ENCODE measurements at places on chromosomes 3 and 15.

DNA sequence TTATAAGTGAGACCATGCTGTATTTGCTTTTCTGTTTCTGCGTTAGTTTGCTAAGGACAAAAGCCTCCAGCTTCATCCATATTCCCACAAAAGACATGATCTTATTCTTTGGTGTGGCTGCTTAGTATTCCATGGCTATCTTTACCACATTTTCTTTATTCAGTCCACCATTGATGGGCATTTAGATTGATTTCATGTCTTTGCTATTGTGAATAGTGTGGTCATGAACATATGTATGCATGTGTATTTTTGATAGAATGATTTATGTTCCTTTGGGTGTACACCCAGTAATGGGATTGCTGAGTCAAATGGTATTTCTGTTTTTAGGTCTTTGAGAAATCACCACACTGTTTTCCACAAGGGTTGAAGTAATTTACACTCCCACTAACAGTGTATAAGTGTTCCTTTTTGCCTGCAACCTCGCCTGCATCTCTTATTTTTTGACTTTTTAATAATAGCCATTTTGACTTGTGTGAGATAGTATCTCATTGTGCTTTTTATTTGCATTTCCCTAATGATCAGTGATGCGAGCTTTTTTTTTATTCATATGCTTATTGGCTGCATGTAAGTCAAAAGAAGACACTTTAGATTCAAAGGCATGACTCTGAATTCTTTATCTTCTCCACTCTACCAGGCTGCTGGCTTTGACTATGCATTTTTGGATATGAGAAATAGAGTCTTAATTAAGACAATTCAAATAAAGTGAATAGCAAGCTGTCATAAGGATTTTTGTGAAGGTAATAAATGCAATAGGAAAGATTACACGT is 183.3 kb upstream of the SYNPR start:
- DNase-seq = no peak

DNA sequence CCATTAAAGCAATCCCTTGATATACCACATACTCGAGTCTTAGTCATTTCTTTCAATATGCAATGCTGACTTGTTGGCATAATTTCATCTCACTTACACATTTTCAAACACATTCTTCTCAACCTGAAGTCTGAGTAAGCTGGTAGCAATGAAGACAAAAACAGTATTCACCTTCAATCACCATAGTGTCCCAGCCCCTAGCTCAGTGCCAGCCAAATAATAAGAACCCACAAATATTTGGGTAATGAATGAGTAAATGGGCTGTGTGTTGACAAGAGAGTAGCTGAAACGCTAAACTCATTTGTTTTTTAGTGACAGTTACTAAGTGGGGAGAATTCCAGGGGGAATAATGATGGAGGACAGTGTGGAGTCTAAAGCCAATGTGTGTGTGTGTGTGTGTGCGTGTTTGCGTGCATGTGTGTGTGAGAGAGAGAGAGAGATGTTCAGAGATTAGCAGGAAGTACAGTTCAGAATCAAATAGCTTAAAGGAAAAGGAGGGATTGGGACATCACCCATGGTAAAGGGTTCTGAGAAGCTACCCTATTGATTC is 165.7 kb downstream of the GAP43 start:
- DNase-seq = peak; percentile 96

- DNase-seq = no peak
These were observed 19.0 kb downstream of the SPATA12 start for GRCh38 chr3:57079474-57079831.

DNA sequence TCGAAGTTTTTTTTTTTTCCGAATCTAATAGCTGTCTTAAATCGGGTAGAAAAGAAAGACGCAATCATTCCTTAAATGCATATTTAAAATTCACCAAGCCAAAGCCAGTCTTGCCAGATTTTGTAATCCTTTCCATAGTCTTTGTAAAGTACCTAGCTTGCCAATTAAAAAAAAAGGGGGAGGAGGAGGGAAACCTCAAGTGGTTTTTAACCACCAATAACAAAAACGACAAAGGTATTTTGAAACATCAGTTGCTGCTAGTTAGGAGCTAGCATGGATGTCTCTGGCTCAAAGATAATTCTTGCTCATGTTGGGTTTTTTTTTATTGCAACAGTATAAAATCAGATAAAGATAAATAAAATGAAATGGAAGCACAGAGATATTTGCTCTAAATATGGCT is 187.9 kb downstream of the MECOM start:
- DNase-seq = no peak

DNA sequence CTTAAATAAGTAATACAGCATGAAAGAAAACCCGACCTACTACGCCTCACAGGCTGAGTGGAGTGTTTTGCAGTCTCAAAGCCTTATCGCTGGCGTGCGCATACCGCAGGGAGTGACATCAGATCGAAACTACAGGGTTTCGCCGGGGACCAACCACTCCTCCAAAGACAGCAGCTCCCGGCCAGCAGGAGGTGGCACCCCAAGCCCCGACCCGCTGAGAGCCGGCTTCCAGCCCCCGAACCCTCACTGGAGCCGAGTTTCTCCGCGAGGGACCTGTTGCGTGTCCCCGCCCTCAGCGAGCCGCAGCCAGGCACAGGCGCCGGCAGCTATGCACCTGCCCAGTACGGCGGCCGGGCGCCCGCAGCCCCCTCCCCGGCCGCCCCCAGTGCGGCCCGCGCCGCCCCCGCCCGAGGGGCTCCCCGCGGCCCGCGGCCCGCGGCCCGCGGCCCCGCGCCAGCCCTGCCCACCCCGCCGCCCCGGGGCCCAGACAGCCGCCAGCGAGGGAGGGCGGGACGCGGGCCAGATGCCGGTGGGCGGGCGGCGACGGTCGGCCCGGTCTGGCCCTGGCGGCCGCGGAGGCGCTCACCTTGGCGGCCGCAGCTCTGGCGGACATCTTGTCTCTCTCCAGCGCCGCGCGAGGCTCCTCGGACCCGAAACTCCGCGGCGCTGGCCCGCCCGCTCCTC is 710 bp downstream of the TJP1 start:
- peak; percentile 31 for DNase-seq

DNA sequence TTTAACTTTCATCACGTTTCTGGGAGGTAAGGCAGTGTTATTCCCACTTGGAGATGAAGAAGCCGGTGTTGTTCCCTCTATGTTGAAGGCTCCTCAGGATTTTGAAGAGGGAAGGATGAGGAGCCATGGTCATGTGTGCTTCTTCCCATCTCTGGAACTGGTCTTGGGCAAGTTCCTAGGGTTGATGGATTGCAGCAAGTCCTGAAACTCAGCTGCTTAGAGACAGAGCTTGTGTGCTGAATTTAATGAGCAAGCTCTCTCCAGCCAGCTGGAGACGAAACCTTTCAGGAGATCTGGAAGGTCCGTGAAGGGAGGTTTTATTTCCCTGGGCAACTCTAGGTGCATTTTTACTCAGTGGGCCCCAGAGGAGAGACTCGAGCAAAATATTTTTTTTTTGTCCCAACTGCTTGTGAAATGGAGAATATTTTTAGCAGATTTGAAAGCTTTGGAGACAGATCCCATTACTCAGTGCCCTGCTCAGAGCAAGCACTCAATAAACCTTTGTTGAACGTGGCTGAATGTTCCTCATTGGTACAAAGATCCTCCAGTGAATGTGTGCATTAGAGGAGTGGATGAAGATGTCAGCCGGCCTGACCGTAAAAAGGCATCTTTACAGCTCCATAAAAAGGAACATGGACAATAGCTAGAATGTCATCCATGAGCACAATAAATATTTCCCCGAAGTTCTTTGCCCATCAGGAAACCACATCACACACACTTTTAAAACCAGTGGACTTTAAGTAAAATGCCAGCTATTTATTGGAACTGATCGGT is 55.6 kb upstream of the RGMA start:
- DNase-seq = no peak

DNA sequence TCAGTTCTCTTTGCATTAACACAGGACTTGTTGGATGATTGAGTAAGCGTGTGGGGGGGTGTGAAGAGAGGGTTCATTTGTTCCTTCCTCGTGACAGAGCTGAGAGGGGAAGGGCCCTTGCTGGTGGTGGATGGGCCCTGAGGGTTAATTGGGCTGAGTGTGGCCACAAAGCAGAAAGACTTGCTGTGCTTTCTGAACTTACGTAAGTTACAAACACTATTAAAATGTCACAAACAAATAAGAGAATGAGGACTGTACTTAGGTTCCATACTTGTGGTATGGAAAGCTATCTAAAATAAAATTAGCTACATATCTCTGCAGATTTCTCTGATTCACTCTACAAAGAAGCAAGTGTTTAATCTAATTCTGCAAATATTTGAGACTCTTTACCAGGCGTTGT is 231.3 kb downstream of the LPP start:
- DNase-seq = no peak

DNA sequence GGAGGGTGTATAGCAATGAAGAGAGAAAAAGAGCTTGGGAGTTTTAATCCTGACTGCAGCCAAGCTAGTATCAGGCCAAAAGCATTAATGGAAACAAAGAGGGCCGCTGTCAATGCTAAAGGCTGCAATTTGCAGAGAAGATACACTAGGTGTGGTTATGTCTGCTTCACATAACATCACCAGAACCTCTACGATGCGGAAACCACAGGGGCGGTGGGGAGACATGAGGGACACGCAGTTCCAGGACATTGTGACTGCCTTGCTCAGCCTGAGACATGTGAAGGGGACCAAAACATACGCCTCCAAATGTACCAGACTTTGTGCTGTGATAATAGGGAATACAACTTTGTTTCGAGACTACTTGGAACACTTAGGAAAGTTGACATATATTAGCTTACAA is 88.4 kb downstream of the APBA2 start:
- no peak for DNase-seq

GRCh38 chr15:67831363-67831762 is 6.1 kb downstream of the SKOR1 start:
- no peak for DNase-seq

DNA sequence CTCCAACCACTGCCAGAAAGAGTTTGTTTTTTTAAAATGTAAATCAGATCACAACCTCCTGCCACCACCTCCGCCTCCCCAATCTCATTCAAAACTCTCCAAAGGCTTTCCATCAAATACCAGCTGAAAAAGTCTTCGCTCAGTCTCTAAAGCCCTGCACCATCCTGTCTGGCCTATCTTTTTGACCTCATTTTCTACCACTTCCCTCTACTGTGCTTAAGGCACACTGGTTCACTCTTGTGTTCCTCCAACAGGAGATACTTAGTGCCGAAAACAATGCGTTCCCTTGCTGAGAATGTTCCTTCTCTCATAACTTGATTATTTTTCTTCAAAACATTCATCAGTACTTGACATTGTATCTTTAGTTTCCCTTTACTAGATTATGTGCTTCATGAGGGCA is 3.5 kb downstream of the BTBD1 start:
- DNase-seq = no peak

DNA sequence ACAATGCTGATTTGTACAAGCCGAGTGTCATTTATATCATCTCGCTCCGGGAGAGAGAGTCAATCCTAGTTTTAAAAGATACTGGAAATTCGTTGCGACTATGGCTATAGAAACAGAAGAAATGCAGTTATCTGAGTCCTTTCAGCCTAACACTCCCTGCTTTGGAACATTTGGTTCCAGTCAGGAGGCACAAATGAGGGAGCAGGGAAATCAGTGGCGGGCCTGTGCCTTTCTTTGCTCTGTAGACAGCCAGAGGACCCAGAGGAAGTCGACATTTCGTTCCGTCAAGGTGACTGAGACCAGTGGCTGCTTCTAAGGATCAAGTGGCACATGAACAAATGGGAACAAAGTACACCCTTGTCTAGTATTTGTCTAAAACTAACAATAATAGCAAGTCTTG is 745 bp upstream of the RIOX2 start:
- DNase-seq = no peak

DNA sequence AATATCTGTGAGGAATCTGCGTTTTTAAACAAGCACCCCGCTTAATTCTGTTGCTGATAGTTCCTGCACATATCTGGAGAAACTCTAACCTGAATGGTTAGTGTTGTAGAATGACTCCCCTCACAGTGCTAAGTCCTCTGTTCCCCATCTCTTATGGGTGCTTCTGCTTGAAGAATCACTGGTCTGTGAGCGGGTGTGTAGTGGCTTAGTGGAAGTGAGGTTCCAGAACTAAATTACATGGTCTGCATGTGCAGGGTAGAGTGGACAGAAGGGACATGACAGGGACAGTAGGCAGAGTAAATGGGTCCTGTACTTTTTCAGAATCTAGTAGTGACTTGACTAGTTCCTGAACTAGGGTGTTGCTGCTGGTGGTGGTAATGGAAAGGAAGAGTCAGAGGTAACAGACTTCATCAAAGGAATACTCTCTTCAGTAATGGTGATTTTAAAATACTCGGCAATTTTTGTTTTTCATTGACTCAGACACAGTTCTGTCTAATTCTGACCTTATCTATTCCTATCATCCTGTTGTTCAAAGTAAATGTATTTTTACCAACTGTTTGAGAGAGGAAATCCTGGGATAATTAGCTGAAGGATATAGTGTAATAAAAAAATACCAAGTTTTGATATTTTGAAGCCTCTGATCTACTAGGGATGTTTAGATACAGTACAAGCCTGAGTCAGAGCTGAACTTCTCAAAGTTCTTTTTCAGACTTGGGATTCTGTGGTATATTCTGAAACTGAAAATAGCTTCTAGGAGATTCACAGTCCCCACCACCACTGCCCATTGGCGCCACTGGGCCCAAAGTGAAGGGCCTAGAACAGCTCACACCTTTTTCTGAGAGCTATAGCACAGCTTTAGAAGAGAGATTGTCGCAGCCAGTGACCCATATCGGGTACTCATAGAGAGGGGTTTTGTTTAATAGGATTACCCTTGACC is 55.5 kb downstream of the FNDC3B start:
- DNase-seq = no peak

DNA sequence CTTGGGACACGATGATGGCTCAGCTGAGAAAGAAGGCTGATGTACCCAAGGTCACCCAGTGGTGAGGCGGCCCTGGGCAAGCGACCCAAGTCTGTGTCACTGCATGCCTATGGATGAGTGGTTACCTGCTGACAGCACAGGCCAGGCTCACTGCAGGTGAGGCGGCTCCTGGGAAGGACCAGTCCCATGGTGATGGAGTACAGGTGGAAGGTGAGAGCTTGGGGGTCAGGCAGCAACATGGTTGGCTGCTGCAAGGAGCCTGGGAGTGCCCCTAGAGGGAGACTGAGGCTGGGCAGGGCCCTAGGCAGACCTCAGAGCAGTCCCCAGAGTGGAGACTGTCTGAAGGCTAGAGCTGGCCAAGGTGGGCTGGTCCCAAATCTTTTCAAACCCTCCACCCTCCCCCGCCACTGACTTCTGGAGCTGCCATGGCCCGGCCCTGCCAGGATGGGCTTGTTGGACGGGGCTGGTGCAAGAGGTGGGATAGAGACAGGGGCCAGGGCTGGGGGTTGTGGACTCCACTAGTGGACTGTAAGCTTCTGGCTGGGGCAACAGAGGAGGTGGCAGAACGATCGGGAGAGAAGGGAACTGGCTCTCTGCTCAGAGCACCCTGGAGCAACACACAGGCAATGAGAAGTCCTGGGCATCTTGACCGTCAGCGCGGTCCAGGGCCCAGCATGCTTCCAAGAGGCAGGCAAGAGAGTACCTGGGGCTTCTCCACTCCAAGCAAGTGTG is 72.5 kb upstream of the SLC6A11 start:
- no peak for DNase-seq

DNA sequence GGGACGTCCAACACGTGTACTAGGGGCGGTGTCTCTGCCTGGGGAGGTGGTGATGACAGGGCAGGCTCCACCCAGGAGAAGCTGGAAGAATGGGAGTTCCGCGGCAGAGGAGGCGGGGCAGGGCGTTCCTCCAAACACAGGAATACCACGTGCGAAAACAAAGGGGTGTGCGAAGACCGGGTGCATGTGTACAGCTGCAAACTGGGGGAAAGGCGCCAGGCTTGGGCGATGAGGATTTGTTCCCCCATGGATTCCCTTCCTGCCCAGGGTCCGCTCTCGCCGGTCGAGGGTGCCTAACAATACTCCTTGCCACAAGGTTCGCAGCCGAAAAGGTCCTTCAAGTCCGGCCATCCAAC is 500 bp upstream of the ZSCAN2 start:
- DNase-seq = no peak

All from AG04449 (cell line).